CD4-positive, alpha-beta T cell treated with Interleukin-6 at 100 ng/mL for 8 hours (primary cell): ENCODE measurements at places on chromosomes 3 and 15.

- DNase-seq = no peak
Observed at GRCh38 chr3:29466442-29466841, 185.6 kb downstream of the RBMS3 start.

DNA sequence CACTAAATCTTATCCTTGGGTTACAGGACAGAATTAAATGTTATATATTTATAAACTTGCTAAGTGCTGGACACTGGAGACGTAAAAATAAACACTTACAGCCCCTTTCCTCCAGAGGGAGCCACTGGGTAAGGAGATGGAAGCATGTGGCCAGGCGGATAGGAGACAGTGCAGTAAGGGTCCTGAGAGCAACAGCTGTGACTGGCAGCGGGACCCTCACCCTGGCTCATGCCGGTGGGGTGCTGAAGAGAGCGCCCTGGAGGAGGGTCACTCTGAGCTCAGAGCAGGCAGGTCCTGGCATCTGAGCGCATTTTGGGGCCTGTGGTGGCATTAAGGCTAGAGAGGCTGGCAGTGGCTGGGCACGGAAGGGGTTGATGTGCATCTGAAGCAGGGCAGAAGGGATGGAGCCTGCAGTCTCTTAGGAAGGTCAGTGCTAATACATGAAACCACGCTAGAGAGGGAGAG is 16.0 kb downstream of the SEC61A1 start:
- peak; percentile 24 for DNase-seq

GRCh38 chr3:105527535-105527934 is 160.8 kb downstream of the ALCAM start:
- no peak for DNase-seq

- DNase-seq = no peak
Observed at GRCh38 chr3:145721273-145721805, 439.6 kb downstream of the PLOD2 start.

- no peak for DNase-seq
Observed at GRCh38 chr15:48493084-48493762, 152.3 kb downstream of the FBN1 start.

DNA sequence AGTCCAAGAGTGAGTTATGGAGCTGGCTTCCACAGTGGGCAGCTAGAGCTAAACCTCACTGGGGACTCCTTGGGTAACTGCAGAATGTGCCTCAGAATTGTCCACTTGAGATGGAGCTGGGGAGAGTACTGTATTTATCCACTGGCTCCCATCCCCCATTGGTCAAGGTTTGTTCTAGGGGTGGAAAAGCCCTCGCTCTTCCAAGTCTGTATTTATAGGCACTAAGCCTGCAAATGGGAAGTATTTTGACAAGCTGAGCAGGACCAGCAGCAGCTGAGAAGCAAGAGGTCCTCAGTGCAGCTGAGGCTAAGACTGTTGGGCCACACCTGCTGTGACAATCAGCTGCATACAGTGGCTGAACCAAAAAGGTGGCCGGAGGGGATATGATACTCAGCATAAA is 5.8 kb downstream of the USP13 start:
- DNase-seq = no peak

DNA sequence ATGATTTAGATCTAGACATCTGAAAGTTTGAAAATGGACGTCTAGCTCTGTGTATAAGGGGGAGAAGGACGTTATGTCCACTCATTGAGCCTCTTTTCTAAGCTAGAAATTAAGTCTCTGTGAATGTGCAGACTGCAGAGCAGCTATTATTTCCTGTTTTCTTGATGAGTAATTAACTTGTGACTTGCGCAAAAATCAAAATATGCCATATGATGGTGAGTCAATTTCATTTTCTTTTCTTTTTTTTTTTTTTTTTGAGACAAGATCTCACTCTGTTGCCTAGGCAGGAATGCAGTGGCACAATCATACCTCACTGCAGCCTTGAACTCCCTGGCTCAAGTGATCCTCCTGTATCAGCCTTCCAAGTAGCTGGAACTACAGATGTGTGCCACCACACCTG is 14.1 kb downstream of the LACTB start:
- no peak for DNase-seq

DNA sequence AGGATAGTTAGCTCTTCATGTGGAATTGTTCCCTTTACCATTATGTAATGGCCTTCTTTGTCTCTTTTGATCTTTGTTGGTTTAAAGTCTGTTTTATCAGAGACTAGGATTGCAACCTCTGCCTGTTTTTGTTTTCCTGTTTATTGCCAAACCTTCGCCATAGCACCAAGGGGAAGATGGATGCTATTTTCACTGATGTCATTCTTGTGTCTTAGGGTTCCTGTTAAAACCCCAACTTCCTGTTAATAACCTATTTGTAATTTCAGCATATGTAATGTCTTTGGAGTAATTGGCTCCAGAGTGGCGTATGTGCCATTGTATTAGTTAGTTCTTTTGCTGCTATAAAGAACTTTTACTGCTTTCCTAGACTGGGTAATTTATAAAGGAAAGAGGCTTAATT is 10.8 kb downstream of the SAMMSON start:
- no peak for DNase-seq

GRCh38 chr3:72386327-72387000 is 461.8 kb downstream of the SHQ1 start:
- no peak for DNase-seq

- DNase-seq = no peak
Observed at GRCh38 chr3:89522155-89522554, 414.7 kb downstream of the EPHA3 start.

DNA sequence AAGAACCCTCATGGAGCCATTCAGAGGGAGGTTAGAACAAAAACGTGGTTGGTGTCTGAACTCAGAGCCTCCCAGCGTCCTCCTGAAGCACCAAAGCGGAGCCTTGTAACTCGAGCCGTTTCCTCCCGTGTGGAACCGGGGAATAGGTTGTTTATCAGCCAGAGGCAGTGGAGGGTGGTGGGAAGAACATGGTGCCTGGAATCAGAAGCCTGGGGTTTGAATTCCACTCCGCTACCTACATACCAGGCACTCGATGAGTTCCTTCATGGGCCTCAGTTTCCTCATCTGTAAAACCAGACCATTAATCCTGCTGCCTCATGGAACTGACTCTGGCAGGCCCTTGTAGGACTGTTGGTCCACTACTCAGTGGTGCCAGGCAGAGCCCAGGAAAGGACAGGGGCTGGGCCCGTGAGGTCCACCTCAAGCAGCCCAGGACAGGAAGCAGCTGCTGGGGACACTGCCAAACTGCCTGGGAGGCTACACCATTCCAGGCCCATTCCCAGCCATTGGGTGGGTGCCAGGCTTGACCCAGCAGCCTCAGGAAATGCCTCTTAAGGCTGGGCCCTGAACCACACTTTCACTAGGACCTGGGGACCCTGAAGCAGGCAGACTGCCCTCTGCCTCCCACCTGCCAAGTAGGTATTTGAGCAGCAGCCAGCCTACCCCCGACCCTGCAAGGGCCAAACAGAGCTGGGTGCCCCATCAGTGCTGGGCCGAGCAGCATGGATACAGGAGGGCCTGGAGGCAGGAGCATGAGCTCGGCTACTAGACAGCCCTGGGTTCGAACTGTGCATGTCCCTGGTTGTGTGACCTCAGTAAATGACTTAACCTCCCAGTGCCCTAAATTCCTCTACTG is 33.4 kb downstream of the PRKCD start:
- no peak for DNase-seq

GRCh38 chr3:51099794-51100535 is 285.1 kb upstream of the MANF start:
- DNase-seq = no peak

DNA sequence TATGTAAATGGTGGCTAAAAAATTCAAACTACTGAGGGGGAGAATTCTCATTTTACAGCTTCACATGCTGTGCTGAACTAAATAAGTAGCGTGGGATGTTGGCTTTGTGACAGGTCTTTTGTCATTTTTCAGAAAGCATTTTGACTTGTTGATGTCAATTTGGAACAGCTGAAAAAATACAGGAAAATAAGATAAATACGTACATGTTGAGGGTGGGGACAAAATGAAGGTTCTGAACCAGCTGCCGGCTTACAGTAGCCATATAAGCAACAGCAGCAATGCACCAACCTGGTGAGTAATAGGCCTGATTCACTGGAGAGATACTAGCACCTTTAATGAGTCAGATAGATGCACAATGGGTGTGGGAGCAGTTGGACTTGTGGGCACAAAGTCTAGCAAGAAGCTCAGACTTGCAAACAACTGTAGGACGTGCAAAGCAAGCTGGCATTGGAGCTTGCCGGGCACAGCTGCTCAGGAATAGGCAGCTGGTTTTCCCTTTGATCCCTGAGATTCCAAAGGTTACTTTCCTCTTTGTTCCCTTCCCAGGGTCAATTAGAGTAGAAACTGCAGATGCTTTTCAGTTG is 12.9 kb downstream of the B3GNT5 start:
- DNase-seq = no peak

- DNase-seq = no peak
Observed at GRCh38 chr3:37607604-37608003, 254.1 kb upstream of the CTDSPL start.

- no peak for DNase-seq
Observed at GRCh38 chr3:83956431-83956830, 1002.4 kb upstream of the CADM2 start.

GRCh38 chr15:26888761-26889160 is 21.9 kb downstream of the GABRA5 start:
- DNase-seq = no peak

GRCh38 chr3:125069452-125069851 is 13.7 kb upstream of the HEG1 start:
- DNase-seq = no peak

- no peak for DNase-seq
Observed at GRCh38 chr15:58490086-58490887, 58.5 kb downstream of the LIPC start.
